Amygdala (tissue), 56 donors: ENCODE measurements at places on chromosomes 5 and 9.

GRCh38 chr9:92140074-92140753 is 25.0 kb upstream of the SPTLC1 start:
- no peak for DNase-seq

GRCh38 chr5:17024686-17025180 is 88.6 kb upstream of the MYO10 start:
- no peak for DNase-seq

- no peak for DNase-seq
Measured at GRCh38 chr5:111016801-111017200, 54.7 kb upstream of the TSLP start.

DNA sequence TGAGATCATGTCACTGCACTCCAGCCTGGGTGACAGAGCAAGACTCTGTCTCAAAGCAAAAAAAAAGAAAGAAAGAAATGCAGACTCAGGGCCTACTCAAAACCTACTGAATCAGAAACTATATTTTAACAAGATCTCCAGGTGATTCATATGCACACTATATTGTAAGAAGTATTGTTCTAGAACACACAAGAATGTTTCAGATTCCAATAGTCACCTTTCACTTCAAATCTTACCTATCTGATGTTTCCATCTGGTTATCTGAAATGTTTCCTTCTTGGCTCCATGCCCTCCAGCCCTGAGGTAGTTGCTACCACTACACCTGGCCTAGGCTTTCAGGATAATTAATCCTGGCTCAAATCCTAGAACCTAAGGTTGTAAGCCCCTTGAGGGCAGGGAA is 36.8 kb upstream of the SNX2 start:
- no peak for DNase-seq

DNA sequence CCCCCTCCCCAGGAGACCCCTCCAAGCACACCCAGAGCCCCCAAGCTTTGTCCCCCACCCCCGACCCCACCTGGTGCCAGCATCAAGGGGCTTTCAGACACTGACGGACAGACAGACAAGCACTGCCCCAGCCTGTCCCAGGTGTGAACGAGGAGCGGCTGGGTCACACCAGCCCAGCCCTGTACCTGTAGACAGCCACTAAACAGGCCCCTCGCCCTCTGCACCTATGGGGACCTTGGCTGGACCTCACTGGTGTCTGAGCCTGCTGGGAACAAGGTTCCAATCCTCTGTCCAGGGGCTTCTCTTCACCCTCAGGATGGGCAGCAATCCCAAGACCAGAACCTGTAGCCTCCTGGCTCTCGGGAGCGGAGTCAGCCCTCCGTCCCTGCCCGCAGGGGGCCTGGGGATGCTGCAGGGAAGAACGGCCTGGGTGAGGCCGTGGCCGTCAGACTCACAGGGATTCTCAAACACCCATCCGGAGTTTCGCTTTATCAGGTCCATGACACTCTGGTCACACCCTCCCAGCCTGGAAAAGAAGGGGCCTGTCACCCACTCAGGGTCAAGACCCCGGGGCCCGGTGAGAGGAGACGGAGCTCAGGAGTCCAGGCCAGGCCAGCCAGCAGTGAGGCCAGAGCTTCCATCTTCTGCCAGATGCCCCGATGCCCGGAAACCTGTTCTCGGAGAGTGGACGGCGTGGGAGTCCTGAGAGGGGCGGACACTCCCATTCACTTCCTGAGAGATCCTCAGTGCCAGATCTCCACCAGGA is 2.8 kb downstream of the LCN6 start:
- DNase-seq = no peak

DNA sequence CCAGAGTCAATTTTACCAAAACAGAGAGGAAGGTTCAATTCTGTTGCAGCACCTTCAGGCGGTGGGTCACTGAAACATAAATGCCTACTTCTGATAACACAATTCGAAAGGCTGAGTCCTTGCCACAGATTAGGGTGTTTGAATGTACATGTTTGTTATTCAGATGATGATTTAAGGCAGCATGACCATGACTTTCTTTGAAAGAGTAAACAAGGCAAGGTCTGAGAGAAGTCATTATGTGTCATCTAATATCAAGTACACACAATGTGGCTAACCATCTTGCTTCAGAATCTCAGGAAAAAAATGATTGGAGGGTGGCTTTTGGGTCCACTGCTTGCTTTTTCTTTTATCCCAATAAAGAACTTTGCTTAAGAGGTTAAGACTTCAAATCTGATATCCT is 457.5 kb downstream of the TAF11L14 start:
- no peak for DNase-seq

- DNase-seq = no peak
Measured at GRCh38 chr5:40505031-40505430, 174.7 kb upstream of the PTGER4 start.

DNA sequence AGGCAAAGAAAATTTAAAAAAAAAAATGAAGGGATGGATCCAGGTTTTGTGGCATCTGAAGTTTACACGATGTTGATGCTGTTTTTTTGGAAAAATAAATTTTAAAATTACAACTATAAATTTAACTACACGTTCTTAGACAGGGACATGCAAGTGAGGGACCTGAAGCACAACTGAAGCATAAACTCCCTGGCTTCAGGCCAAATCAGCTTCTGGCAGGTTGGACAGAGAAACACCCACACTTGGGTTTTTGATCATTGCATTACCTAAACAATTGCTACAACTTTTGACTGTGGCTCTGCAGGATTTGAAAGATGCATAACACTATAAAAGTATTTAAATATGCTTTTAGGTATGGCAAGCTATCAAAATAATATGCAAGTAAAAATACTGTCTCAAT is 1318.3 kb upstream of the DMAC1 start:
- no peak for DNase-seq

GRCh38 chr9:79289856-79290255 is 281.9 kb upstream of the TLE4 start:
- no peak for DNase-seq

- no peak for DNase-seq
Measured at GRCh38 chr5:148998174-148998797, 64.6 kb downstream of the SH3TC2 start.

- no peak for DNase-seq
Measured at GRCh38 chr5:155700333-155700732, 626.6 kb upstream of the SGCD start.

DNA sequence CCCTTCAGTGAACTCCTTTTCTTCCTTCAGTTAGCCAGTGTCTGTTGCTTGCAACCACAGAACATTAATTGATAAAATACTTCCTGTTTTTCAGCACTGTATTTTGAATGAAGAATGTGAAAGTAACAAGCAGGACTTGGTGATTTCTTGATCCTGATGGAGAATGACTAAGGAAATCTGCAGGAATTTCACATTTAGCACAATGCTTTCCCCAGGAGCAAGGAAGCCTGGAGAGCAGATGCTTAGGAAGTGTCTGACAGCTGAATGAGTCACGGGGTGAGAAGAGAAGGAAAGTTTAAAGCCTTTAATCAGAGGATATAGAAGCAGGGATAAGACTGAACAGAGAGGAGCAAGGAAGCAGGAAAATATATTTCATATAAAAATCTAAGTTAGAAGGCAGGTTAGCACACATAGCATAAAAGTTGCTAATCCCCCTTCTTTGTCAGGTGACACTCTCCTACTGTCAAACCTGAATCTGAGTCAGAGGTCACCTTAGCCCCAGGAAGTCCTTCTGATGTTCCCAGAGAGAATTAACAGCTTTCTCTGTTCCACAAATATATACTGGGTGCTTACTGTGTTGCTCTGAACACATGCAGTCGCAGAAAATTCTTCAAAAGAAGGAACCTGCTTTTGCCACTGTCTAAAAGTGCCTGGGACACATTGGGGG is 59.7 kb downstream of the GNA14 start:
- no peak for DNase-seq

GRCh38 chr9:5608298-5609225 is 20.3 kb upstream of the RIC1 start:
- DNase-seq = no peak

- no peak for DNase-seq
Measured at GRCh38 chr5:124438026-124438902, 308.2 kb downstream of the ZNF608 start.

- no peak for DNase-seq
Measured at GRCh38 chr5:151622367-151623088, 31.4 kb upstream of the FAT2 start.

DNA sequence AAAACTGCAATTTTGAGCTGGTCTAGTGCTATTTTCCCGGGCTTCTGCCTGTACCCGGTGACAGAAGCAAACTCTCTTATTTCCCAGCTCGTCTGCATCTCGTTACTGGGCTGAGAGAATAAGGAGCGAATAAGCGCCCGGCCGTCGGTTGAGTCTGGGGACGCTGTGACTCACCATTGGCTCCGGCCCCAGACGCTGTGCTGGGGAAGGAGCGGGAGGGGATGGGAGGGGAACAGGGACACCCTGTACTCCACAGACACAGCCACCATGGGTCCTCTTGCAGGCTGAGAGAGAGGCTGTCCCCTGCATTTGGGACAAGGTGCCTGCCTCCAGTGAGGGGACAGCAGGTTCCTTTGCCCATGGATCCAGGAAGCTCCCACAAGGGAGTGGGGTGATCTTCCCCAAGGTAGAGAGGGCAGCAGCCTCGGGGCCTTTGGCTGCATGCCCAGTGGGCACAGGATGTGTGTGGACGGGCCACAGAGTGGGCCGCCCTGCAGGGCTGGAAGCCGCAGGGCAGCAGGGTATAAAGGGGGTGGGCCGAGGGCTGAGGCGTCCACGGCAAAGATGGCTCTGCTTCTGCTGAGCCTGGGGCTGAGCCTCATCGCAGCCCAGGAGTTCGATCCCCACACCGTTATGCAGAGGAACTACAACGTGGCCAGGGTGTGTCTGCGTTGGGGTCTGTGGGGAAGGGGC is at the start of gene LCN9:
Gene LCN9 (plus strand): TSS at position 552 of the 693 bp plus-strand sequence. CDS start 13 bp downstream, at position 565.
- DNase-seq = no peak

DNA sequence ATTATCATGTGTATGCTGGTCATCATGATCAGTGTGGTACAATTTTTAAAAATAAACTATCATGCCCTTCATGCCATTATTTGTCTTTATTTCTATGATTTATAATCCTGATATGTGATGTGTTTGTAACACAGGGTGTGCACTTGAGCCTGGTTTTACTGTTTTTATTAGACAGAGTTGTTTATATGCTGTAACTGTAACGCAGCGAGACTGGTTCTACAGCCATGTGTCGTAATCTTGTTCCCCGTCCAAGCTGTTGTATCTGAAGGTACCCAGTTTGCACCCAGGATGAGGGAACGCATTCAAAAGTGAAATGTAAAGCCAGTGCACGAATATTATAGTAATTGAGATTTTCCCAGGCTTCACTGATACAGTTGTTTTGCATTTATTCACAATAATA is 28.2 kb downstream of the SNX18 start:
- no peak for DNase-seq

DNA sequence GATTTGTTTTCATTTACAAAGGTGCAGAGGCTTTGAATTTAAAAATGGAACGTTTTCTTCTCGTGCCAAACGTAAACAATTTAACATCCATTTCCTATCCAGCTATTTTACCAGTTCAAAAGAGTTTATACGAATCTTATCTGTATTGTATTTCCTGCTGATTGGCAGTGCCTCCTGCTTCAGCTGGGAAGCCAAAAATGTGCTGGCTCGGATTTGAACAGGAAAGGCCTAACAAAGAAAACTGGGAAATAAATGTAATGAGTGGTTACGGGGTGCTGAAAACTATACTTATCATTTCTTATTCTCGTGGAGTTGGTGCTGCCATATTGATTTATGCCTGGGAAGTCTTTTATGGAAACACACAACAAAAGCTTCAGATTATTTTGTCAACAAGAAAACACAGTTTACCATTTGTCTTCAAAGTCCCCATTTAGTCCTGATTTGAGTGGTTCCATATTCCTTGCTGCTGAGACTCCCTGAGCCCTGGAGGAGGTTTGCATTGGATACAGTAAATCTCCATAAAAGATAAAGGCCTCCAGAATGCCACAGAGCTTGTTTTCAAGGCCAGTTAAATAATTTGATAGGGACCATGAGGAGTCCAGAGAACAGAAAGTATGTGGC is 507.4 kb downstream of the RASEF start:
- DNase-seq = no peak

GRCh38 chr5:67651180-67651579 is 454.6 kb upstream of the CD180 start:
- DNase-seq = no peak

DNA sequence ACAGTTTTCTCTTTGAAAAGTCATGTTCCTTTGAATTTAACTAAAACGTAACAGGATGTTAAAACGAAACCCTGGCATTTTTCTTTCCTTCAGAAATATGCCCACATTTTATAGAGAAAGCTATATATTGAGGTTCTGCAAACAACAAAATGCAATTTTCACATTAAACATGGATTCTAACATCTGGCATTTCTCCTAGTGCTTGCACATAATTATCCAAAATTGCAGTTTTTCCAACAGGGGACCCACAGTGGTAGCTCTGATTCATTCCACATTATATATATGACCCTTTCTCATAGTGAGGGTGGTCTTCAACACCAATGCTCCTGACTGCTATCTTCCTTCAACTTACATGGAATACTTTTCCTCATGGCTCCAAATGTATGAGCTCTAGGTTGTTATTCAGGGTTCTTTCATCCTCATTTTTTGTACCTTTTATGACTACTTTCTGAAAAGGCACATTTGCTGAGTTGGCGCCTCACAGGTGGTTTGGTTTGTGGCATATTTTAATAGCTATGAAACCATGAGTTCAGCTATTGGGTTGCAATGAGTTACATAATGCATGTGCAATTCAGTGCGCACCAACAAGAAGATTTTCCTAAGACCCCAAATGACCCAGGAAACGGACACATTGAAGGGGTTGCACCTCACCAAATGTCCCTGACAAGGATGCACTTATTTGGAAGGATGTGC is 551.7 kb downstream of the RAB3C start:
- no peak for DNase-seq

DNA sequence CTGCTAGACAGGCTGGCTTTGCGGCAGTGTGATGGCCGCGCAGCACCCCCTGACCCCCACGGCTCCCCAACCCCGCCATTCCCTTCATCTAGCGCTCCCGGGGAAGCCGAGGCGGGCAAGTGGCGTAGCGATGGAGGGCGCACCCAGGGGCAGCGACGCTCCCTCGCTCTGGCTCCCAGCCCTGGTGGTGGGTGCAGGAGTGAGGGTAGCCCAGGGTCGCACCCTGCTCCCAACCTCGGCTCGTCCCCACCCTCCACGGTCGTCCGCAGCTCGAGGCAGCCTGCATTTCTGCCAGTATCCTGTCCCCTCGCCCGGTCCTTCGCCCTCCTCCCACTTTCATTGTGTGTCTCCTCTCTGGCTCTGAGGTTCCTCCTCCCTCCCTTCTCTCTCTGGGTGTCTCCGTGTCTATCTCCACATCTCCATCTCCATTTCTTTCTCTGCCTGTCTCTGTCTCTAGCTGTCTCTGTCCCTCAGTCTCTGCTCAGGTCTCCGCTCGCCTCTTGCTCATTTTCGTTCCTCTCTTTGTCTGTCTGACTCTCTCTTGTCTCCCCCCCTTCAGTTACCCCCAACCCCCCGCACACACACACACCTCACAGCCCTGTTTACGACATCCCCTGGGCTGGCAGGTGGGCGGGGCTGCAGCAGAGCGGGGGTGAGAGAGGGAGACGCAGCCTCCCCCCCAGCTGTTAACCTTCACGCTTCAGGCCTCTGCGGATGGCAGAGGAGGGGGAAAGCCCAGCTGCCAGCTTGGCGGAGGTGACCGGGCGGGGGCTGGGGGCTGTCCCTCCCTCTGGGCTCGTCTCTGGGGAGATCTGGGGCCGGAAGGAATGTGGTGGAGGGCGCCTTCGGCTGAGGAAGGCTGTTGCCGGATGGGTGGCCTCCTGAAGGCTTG is 48.7 kb upstream of the PSD2 start:
- DNase-seq = no peak
